Stromal cell of bone marrow (primary cell): ENCODE measurements at places on chromosomes 1 and 21.

DNA sequence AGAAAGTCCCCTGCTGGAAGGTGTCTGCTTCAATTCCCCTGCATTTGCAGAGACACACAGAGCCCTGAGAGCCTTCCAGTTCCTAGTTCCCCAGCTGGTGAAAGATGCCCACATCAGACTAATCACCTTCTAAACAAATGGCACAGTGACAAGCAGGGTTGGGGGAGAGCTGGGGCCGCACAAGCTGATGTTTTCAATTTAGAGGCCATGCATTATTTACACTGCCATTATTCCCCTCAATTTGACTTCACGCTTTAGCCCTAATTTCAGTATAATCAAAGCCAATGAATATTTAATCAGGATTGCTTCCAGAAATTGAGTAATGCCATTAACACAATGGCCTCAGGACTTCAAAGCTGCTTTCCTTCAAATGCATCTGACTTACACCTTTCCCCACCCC lies 81.5 kb downstream of the BEND5 start:
- DNase-seq = no peak

- no peak for DNase-seq
Measured at GRCh38 chr1:118323246-118323645, 138.2 kb upstream of the SPAG17 start.

DNA sequence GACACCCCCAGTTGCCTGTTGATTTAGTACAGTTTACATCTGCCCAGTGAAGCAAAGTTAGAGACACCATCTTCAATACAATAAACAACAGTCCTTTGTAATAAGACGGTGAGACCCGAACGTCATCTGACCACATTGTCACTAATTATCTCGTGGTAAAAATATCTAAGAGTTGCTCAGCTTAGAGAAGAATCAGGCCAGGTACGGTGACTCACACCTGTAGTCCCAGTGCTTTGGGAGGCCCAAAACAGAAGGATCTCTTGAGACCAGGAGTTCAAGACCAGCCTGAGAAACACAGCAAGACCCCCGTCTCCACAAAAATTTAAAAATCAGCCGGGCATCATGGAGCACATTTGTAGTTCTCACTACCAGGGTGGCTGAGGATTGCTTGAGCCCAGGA lies 53.5 kb downstream of the CD34 start:
- no peak for DNase-seq

DNA sequence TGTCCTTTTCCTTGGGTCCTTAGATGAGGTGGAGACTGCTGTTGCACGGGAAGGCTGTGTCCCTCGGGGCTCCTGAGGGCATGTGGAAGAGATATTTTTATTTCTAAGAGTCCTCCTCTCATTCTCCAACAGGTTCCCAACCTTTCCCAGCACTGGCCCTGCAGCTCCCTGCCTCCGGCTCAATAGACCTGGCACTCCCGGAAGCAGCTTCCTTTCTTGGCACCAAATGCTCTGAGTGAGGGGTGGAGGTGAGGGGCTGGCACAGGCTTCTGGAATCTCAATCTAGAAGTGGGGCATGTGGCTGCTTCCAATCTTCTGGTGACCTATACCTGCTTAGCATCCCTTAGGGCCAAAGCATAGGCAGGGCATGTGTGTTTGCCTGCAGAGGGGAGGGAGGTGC lies 4.5 kb downstream of the ETV3L start:
- no peak for DNase-seq

- DNase-seq = no peak
Measured at GRCh38 chr1:154342836-154343472, 17.6 kb downstream of the ATP8B2 start.

- DNase-seq = no peak
Measured at GRCh38 chr1:101613546-101613945, 376.7 kb downstream of the S1PR1 start.

- no peak for DNase-seq
Measured at GRCh38 chr1:167765496-167765895, 43.7 kb downstream of the MPZL1 start.

- no peak for DNase-seq
Measured at GRCh38 chr1:37461698-37462436, 12.5 kb upstream of the ZC3H12A start.

DNA sequence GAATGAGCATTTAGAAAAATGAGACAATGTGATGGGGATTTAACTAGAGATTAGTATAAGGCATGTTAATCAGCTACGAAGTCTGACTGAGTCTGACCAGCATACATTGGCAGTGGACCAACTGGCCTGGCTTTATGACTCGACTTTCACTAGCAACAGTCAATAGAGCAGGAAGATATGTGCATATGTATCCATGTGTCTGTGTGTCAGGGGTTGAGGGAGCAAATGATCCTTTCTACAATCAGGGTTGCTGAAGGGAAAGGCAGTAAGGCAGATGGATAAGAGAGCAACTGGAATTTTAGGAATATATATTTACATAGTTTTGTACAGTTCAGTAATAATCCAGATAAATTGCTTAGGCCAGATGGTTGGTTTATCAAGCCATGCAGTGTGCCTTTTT lies 645.6 kb downstream of the PLA2G4A start:
- DNase-seq = no peak
